ENCODE measurements at places on chromosomes 16 and 17.
A peak's percentile ranks its signal among the peaks of the same experiment; 100 is the strongest.

DNA sequence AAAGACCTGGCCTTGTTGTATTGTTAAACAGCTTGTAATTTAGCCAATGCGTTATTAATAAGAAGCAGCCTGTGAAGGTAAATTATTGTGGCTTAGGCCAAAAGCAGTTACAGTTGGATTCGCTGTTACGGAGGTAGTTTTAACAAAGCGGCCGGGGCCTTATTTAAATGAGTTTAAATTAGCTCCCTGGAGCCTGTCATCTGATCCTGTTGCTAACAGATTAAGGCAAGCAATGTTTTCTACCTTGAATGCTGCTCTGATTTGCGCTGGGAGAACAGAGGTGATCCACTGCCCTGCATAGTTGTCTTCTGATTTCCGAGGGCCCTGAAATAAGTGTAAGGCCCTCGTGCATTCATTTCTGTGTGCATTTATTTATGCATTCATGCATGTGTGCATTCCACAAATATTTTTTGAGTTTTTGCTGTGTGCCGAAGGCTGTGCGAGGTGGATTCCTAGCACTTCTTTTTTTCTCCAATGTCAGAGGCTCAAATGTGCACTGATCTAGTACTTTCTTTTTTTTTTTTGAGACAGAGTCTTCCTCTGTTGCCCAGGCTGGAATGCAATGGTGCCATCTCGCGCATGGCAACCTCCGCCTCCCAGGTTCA, 10.9 kb downstream of the SEC14L5 start:
- DNase-seq, result no peak

DNA sequence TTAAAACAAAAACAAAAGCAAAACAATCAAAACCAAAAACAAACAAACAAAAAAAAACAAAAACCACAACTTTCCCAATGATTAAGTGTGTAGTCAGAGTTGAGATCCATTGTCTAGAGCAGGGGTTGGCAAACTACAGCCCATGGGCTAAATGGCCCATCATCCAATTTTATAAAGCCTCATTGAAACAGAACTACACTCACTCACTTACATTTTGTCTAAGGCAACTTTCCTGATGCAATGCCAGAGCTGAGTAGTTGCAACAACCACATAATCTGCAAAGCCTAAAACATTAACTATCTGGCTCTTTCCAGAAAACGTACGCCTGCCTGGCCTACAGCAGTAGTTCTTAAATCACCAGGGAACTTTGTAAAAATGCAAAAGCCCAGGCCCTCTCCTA, 124.1 kb downstream of the SOX9 start:
- no peak for DNase-seq

DNA sequence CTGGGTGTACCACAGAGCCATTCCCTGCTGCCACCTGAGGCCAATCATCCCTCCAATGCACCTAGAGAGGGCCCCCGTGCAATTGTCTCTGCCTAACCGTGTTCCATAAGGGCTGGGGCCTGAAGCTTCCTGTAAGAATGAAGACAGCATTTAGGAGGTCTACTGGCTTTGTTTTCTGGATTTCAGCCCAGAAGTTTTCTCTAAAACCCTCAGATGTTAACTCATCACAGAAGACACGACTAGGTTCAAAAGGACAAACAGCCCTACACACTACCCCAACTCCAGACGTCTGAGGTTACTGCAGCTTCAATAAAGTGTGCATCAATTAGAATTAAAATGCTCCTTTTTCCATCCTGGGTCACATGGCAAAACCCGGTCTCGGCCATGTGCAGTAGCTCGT, 10.8 kb upstream of the DRG2 start:
- DNase-seq, result no peak

DNA sequence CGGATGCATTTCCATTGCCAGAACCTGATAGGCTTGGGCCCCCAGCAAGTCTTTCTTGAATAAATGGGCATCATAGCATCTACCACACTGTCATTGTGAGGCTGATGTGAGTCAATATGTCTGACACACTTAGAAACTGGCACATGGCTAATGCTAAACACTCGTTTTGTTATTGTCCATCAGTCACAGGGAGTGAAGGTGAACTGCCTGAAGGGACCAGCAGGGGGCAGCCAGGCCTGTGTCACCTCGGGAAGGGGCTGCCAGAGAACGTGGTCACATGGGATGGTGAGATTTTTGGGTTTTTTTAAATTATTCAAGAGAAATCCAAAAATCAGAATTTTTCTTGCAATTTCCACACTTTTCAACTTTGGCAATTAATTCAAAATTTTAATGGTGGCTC, 831 bp upstream of the RCVRN start:
- peak; percentile 5 for DNase-seq

DNA sequence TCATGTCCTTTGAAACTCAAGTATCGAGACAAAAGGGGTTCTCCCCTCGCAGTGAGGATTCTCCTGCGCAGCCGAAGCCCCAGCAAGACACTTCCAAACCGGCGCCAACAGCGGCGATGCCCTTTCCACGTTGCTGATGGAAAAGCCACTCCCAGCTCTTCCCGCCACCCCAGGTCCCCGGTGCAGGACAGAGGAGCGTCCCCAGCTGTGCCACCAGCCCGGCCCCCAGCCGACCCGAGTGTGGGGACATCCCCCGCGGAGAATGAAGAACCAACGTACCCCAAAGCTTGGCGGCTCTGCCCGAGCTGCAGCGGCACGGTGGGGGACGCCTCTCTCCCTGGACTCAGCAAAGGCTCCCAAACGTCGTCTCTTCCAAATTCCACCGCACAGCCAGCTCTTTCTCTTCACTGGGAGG, 573 bp downstream of the CHST6 start:
- DNase-seq, result no peak

GRCh38 chr17:5883775-5884665, 186.2 kb upstream of the WSCD1 start:
- DNase-seq, result no peak

DNA sequence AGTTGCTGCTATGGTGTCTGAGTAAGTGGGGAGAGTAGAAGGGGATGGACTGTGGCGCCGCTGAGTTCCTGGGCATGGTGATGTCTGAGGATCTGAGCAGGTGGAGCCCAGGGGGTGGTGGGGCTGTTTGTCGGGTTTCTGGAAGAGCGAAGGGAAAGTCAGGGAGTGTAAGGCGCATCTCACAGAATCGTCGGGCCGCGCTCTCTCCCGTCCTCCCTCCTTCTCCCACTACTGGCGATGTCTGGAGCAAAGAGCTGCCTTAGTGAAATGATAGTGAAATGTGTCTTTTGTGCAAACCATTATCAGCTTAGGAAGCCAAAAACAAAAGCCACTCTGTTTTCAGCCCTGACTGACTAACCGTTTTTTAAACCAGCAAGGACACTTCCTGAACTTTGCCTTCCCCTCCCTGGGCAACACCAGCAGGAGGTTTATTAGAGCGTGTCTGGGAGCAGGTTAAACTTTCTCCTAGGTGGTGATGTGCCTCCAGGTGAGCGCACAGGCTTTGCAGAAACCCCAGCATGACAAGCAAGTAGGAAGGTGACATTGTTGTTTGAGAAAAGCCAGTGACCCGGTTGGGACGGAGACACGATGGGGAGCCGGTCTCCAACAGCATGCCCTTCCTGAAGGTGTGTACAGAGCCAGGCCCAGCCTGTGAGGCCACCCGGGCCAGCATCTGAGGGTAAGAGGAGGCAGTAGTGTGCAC, 49.1 kb downstream of the RAB11FIP3 start:
- no peak for DNase-seq

DNA sequence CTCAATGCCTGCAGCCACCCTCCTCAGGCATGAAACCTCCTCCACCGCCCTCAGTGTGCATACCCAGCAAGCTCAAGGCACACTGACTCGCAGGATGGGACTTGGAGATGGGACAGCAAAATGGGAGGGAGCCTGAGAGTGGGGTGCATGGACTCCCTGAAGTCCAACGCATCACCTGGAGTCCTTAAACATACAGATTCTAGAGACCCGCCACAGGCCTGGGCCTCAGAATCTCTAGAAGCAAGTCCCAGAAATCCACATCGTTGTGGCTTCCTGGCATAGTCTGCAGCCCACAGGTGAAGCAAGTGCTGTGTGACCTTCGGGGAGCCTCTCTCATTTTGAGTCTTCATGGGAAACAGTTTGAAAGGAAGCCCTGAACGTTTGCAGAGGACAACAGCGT, 3.6 kb upstream of the TBX21 start:
- no peak for DNase-seq

DNA sequence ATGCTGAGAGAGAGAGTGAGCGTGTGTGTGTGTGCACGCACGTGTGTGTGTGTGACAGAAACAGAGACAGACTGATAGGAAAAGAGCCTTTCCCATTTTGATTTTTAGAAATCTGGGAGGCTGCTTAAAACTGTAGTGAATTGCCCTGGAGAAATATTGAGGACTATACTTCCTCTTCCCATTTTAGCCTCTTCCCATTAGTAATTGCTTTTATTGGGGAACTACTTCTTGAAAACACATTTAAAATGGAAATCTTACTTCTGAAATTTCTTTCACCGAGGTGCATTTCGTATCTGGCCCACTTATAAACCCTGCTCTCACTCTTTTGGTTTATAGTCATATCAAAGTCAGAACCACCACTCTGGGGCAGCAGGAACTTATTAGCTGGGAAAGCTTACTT, 47.1 kb downstream of the NUP93 start:
- no peak for DNase-seq

GRCh38 chr17:76833034-76833644, 35.1 kb upstream of the MGAT5B start:
- no peak for DNase-seq

GRCh38 chr17:19578545-19578944, 44.9 kb downstream of the SLC47A1 start:
- no peak for DNase-seq

- no peak for DNase-seq
These were observed 2.1 kb upstream of the CA4 start for GRCh38 chr17:60147553-60148223.

DNA sequence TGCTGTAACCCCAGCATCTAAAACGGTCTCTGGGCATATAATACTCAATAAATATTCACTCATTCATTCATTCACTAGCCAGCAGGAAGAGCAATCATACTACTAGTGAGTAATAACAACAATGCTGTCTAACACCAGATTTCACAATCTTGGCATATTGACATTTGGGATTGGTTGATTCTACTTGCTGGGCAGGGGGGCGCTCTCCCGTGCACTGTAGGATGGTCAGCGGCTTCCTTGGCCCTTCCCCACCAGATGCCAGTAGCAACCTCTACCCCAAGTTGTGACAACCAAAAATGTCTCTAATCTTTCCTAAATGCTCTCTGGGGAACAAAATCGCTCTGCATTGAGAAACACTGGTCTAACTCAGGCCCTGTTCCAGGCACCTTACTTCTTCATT, 20.7 kb downstream of the WFDC1 start:
- DNase-seq, result no peak

DNA sequence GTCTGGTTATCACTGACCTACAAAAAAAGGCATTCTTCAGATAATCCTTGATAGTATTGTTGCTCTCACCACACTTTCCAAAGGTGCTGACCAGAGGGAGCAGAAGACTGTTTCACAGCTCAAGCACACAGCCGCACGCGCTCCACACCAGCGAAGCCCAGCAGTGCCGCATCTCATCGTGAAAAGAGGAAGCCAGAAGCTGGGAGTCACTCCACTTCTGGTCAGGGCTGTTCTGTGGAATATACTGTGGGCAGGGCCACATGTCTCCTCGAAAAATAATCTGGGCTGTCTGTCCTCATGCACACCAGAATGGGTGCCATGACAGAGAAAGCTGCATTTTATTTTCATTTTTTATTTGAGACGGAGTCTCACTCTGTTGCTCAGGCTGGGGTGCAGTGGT, 7.3 kb upstream of the PRSS36 start:
- no peak for DNase-seq

DNA sequence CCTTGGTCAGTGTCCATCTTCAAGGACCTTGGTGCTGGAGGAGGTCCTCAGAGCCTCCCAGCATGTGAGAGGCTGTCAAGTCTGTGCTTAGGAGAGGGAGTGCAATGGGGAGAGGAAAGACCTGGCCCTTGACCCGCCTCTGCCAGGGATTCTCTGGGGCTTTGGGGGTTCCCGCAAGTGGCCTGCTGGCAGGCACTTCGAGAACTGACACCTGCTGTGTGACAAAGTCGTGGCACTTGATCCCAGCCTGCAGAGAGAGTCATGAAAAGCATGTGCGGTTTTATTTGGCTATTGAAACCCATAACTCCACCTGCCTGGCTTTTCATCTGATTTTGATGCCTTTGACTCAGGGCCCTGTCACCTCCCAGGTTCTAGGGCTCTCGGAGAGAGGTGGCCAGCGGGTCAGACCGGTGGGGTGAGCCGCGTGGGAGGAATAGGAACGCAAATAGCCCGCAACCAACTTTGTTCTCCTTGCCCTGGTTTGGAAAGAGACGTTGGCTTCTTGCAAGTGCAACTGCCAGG, 42.8 kb upstream of the GSE1 start:
- DNase-seq, result peak; percentile 29

DNA sequence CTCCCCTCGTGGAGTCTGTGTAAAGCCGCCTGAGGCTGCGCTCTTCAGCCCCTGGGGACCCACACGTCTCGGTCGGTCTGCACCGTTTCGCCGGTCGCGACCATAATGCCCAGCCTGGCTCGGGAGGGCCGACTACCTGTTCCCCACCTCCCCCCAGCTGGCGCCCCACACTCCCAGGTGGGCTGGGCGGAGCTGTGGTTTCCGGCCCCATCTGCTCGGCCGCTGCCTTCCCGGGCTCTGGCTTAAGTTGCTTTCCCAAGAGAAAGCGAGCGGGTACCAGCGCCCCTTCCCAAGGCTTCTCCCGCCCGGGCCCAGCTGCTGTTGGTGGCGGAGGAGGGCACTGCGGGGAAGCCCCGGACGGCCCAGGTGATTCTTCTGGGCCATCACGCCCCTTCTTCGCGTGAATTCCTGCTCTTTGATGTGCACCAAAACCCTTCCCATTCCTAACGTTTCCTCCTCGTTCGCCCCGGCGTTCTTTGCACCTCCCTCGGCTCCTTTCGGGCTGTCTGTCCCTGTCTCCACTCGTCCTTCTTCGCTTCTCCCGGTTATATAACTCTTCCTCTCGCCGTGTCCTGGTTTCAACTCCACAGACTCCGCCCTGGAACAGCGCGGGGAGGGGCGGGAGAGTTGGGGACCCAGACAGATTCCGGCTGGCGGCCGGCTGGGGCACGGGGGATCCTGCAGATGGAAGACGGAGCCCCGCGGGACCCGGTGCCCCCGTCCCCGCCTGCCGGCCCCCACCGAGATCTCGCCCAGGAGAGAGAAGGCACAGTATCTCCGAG, 2.0 kb downstream of the KDM6B start:
- no peak for DNase-seq

- DNase-seq, result peak; percentile 62
These were observed 13.2 kb downstream of the CHCT1 start for GRCh38 chr17:60435244-60436167.

- no peak for DNase-seq
These were observed 22.6 kb downstream of the COG1 start for GRCh38 chr17:73215447-73215846.

GRCh38 chr17:38534498-38534885, 71.3 kb downstream of the SRCIN1 start:
- no peak for DNase-seq
